Epithelial cell of proximal tubule (primary cell): ENCODE measurements at places on chromosomes 5 and 9.

DNA sequence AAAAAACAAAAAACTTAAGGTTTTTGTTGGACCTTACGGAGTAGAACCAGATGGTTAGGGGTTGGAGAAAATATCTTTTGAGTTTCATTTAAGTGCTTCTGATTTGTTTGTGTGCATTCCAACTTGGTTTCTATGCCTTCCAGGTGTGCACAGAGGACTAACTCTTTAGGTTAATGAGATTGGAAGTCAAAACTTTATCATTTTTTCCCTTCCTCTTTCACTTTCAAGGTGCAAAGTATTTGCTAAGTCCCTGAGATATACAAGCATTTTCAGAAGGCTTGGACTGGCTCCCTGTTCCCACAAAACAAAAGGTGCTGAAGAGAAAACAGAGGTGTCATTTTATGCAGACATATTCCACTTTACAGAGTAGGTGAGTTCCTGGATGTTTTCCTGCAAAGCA is 30.3 kb upstream of the CER1 start:
- no peak for DNase-seq

GRCh38 chr5:39760385-39761198 is 335.8 kb upstream of the DAB2 start:
- DNase-seq, result peak; percentile 74

- DNase-seq, result no peak
Observed at GRCh38 chr5:10138395-10139057, 111.2 kb downstream of the ATPSCKMT start.

- DNase-seq, result no peak
Observed at GRCh38 chr5:117165068-117165467, 590.4 kb upstream of the SEMA6A start.

- no peak for DNase-seq
Observed at GRCh38 chr5:56176155-56176798, 56.9 kb downstream of the ANKRD55 start.

- DNase-seq, result no peak
Observed at GRCh38 chr9:69222970-69223369, 48.9 kb downstream of the TJP2 start.

DNA sequence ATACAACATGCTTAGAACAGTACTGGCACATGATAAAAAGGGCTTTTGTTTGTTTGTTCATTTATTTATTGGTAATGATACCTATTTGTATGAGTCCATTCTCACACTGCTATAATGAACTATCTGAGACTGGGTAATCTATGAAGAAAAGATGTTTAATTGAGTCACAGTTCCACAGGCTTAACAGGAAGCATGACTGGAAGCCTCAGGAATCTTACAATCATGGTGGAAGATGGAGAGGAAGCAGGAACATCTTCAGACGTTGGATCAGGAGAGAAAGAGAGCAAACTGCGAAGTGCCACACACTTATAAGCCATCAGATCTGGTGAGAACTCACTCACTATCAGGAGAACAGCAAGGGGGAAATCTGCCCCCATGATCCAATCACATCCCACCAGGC is 847.7 kb downstream of the CDH18 start:
- no peak for DNase-seq

- DNase-seq, result no peak
Observed at GRCh38 chr5:89443508-89443907, 560.5 kb upstream of the MEF2C start.

- DNase-seq, result no peak
Observed at GRCh38 chr9:111458139-111459009, 25.8 kb downstream of the ECPAS start.

- DNase-seq, result no peak
Observed at GRCh38 chr9:78050421-78050820, 18.8 kb upstream of the GNAQ start.

GRCh38 chr5:180938294-180938693 is 39.3 kb downstream of the BTNL8 start:
- no peak for DNase-seq

GRCh38 chr5:9320652-9321051 is 225.2 kb downstream of the SEMA5A start:
- no peak for DNase-seq

GRCh38 chr5:111480346-111480745 is 32.0 kb downstream of the STARD4 start:
- no peak for DNase-seq

DNA sequence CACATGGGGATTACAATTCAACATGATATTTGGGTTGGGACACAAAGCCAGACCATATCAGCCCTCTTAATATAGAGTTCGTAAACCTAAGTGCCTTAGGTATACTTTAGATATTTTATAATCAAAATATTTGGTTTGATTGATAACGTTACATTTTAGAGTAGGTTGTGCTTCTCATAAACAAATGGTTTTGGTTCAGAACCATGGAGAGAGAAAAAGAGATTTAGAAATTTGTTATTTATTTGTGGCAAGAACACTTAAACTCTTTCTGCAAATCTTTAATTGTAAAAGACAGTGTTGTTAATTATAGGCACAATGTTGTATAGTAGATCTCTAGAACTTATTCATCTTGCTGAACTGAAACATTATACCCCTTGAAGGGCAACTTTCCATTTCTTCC is 298.8 kb downstream of the TENT4A start:
- no peak for DNase-seq

GRCh38 chr5:38497946-38498345 is 58.5 kb downstream of the LIFR start:
- no peak for DNase-seq

- DNase-seq, result peak; percentile 35
Observed at GRCh38 chr5:53944981-53945380, 365.4 kb downstream of the ARL15 start.

- peak; percentile 36 for DNase-seq
Observed at GRCh38 chr9:69471433-69471832, 146.4 kb downstream of the ENTREP1 start.

GRCh38 chr5:148855249-148856008 is 29.0 kb downstream of the ADRB2 start:
- DNase-seq, result no peak

- no peak for DNase-seq
Observed at GRCh38 chr5:67731886-67732285, 483.7 kb upstream of the PIK3R1 start.

DNA sequence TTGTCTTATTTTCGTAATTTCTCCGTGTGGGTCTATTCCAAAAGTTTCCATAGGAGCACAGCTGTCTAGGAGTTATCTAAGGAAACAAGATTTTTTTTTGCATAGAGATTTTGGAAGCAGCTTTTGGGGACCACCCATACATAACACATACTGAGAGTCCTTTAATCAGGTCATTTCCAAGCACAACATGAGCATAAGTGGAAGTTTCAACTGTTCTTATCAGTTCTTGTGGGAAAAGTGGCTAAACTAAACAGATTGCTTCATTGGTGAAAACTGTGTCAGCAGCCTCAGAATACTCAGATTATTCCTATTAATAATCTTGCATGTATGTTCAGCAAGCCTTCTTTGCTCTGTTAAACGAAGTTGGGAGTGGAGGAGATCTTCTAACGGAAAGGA is 153.6 kb upstream of the TYRP1 start:
- DNase-seq, result no peak

GRCh38 chr5:107215611-107216010 is 455.1 kb downstream of the EFNA5 start:
- no peak for DNase-seq

DNA sequence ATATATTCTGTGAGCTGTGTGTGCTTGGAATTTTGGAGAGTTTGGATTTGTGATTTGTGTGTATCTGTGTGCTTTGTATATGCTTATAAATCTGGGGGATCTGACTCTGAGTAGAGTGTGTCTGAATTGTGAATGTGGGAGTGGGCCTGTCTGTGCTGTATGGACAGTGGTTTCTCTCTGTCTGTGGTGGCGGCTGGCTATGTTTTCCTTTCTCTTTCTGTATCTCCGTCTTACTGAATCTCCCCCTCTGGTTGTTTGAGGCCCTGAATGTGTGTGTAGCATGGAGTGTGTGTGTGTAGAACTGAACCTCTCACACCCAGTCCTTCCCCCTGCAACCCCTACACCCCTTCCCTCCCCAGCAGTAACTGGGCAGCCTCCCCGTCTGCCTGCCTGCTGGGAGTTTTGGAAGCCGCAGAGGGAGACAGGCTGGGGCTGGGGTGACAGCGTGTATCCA is 4.7 kb downstream of the CXXC5 start:
- DNase-seq, result no peak

- no peak for DNase-seq
Observed at GRCh38 chr5:158233735-158234322, 374.9 kb upstream of the CLINT1 start.

DNA sequence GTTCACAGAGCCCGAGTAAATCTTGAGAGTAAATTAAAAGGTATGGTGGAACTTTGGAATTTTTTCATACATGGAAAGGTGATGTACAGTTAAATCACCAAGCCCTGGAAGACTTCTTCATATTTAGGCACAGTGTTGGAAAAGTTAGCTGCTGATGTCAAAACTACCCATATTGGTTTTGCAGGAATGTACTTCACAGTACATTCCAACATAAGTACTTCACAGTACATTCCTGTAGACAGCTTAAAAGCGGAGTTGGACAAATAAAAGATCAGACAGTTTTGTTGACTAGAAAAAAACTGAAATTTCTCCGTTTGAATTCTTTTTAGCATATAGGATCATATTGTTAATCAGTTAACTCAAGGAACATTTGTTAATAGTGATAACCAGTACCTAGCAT is 1.8 kb downstream of the RANBP17 start:
- no peak for DNase-seq

DNA sequence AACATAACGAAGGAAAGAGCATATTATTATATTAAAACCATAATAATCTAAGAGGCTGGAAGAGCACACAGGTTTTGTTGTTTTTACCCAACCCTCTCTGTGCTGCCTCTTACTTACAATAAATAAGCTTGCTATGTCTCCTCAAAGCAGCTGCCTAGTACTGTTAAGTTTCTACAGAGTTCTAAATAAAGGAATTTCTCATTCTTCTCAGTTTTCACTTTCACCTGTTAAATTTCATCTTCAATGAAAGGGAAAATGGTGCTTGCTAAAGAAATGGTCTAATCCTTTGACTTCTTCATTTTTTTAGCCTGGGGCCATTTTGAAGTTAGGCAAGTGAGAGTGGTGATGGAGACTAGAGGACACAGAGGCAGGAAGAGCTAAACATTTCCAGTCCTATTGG is 396.1 kb downstream of the MAN2A1 start:
- no peak for DNase-seq

GRCh38 chr5:113601423-113601822 is 87.9 kb downstream of the YTHDC2 start:
- DNase-seq, result no peak

- no peak for DNase-seq
Observed at GRCh38 chr5:65866837-65867521, 59.4 kb upstream of the ERBIN start.

DNA sequence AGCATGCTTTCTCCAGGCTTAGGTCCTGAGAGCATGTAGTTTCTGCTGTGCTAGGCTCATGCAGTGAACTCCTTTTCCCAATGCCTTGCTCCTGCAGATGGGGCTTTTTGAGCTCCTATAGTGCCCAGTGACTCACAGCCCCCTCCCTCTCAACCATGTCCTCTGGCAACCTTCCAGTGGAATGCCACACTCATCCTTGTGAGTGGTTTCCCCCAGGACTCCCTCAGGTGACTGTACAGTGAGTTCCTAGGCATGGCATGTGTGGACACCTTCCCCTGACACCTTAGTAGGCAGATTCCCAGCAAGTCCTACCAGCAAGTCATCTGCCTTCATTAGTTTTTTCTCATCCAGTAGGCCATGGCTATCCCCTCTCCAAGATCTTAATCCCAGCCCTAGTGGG is 72.4 kb upstream of the CXCL14 start:
- DNase-seq, result peak; percentile 98

- peak; percentile 65 for DNase-seq
Observed at GRCh38 chr9:127991017-127991756, 10.4 kb upstream of the EEIG1 start.

DNA sequence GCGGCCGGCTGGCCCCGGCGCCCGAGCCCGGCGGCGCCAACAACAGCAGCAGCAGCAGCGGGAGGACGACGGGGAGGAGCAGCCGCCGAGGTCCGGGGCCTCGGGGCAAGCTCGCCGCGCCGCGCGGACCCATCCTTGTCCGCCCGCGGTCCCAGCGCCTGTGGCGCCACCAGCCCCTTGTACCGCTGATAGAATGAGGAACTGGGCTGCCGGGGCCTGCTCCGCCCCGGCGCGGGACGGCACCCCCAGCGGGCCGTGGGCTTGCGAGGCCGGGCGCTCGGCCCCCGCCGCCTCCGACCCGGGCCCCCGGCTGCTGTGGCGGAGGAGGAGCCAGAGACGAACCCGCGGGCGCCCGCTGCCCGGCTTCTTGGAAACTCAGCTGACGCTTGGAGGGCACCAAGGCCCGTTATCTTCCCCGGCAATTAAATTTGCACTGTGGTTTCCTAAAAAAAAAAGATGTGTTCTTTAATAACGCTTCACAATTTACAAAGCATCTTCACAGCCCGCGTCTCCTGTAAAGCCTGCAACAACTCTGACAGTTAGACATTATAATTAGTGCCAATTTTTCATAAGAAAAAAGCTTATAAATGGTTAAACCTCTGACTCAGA is at the start of gene ARSB:
TSS of gene ARSB (minus strand) at position 195 of the 609 bp plus-strand sequence. CDS start at position 133, 62 bp downstream.
- no peak for DNase-seq

DNA sequence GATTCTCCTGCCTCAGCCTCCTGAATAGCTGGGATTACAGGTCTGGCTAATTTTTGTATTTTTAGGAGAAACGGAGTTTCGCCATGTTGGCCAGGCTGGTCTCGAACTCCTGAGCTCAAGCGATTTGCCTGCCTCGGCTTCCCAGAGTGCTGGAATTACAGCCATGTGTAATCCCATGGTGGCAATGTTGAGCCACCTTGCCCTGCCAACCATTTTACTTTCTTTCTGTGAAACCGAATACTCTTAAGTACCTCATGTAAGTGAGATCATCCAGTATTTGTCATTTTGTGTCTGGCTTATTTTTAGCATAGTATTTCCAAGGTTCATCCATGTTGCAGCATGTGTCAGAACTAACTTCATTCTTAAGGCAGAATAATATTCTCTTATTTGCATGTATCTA is 8.2 kb downstream of the PRRC2B start:
- no peak for DNase-seq

DNA sequence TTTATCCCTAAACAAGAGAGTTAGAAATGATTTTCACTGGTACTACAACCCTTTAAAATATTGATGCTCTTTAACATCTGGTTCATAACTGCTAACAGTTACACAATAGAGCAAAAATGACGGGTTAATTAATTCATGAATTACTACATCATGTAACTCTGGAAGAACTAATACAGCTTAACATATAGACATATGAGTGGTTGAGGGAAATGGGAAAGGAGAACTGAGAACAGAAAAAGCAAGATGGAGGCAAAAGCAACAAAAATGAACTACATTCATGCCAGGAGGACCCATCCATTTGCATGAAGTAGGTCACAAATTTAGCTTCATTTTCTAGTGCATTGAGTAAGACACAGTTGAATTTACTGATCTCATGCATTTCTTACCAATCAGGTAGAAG is 61.8 kb downstream of the C9 start:
- no peak for DNase-seq

GRCh38 chr9:108759835-108760234 is 96.0 kb downstream of the ACTL7B start:
- DNase-seq, result no peak

- no peak for DNase-seq
Observed at GRCh38 chr5:171633776-171634470, 151.7 kb upstream of the SMIM23 start.

- DNase-seq, result peak; percentile 10
Observed at GRCh38 chr5:119743927-119744326, 114.6 kb downstream of the FAM170A start.
